ENCODE measurements at places on chromosomes 13 and 19. TPM values are rescaled to one million over a fixed set of nuclear protein-coding genes. Genes with fewer than 3 reads are reported as not detected.

KLK15 gene
- polyA plus RNA-seq = not detected

ZSCAN4 gene
- polyA plus RNA-seq = not detected

USHBP1 gene
- polyA plus RNA-seq = 0.61 TPM

ICAM4 gene
- polyA plus RNA-seq = 0.55 TPM

ZNF568 gene
- polyA plus RNA-seq = 15.1 TPM

MEDAG gene
- 0.49 TPM for polyA plus RNA-seq

PABPC3 gene
- polyA plus RNA-seq = 0.13 TPM

P2RY11 gene
- 2.7 TPM for polyA plus RNA-seq

ZNF628 gene
- 0.07 TPM for polyA plus RNA-seq

PRR22 gene
- not detected for polyA plus RNA-seq

ZNF383 gene
- polyA plus RNA-seq = 13.2 TPM

DNA sequence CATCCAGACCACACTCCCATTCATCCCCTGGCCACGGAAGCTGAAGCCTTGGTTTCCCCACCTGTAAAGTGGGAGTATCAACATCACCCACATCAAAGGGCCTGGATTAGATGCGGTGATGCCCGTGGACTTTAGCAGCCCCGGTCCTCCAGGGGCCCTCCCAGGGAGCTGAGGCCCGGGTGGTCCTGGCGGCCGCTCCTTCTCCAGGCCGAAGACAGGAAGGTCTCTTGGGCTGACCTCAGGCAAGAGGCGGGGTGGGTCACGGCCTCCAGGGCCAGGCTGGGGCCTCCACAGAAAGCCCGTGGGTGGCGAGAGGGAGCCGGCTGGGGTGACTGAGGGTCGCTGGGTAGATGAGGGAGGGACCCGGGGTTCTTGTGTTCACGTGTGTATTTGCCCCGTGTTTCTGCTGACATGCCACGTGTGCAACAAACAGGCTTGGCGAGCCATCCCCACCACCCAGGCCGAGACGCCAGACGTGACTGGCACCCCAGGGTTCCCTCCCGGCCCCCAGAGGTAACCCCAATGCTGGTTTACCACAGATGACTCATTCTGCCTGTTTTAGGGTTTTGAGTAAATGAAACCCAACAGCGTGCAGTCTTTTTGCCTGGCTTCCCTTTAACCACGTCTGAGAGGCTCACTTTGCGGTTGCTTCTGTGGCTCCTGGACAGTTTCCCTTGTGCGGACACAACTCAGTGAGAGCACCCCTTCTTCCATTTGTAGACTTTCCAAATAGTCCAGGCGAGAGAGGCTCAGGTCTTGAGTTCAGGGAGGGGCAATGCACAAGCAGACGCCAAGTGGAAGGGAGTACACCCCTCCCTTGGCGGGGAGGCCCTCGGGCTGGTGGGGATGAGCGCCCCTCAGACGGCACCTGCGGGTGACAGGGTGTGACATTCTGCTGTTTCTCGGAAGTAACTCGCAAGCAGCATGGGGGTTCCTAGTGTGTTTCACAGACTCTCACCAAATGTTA lies 42.9 kb downstream of the C13orf46 start:
- DNase-seq = no peak
- H3K4me3 ChIP-seq = no peak overlapping the region
- peaks cover 5% of the 10 kb centered on the region for H3K27me3 ChIP-seq
- no peaks in the 10 kb centered on the region for H3K36me3 ChIP-seq
- H3K27ac ChIP-seq = no peak overlapping the region

DNA sequence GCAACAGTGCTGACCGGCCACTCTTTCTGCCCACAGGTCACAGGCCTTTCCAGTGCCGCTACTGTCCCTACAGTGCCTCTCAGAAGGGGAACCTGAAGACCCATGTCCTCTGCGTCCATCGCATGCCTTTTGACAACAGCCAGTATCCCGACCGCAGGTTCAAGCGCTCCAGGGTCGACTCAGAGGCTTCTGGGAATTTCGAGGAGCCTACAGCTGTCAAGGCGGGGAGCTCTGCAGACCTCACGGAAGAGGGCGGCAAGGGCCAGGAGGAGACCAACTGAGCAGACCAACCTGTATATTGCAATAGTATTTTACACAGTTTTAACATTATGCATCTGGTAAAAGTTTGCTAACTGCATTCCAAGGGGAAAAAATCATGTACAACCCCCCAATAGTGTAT lies 338.5 kb downstream of the ZNF536 start:
- H3K27ac ChIP-seq = no peak overlapping the region
- H3K4me3 ChIP-seq = no peak overlapping the region
- H3K4me1 ChIP-seq = no peaks in the 10 kb centered on the region

DNA sequence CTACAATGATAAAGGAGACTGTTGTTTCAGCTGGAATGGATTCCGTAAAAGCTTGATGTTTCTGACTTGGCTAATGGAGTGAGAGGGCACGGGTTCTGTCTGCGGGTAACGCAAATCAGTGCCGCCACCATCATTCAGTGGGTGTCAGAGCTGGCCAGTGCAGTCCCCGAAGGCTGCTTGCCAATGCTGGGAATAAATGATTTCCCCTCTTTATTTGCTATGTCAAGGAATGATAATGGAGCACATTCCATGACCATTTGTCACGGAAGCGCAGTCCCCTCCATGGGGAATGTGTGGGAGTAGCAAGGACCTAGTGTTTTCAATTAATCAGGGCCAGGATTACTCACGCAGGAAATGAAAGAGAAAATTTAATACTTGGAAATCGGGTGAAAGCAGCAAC lies 899.3 kb downstream of the UQCRFS1 start:
- H3K36me3 ChIP-seq = no peaks in the 10 kb centered on the region
- H3K27me3 ChIP-seq = no peaks in the 10 kb centered on the region
- no peaks in the 10 kb centered on the region for H3K4me1 ChIP-seq
- no peak overlapping the region for H3K27ac ChIP-seq

DNA sequence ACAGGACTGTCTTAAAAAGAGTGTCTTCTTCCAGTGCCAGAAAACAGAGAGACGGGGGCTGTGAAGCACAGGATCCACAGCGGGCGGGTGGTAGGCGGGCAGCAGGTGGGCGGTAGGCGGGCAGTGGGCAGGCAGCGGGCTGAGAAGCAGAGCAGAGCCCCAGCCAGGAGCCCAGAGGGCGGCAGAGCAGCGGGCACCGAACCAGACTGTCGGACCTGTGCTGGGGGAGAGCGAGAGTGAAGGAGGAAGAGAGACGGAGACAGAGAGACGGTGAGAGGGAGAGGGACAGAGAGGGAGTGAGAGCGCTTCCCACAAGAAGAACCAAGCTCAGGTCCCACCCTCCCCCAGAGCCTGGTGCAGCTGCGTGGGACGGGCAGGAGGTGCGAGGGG lies 30.3 kb downstream of the RASA3 start:
- H3K4me3 ChIP-seq = no peak overlapping the region
- H3K27me3 ChIP-seq = no peaks in the 10 kb centered on the region
- peaks cover 56% of the 10 kb centered on the region for H3K36me3 ChIP-seq
- peaks cover 54% of the 10 kb centered on the region for H3K4me1 ChIP-seq
- H3K27ac ChIP-seq = peak overlapping the region; percentile 49

DNA sequence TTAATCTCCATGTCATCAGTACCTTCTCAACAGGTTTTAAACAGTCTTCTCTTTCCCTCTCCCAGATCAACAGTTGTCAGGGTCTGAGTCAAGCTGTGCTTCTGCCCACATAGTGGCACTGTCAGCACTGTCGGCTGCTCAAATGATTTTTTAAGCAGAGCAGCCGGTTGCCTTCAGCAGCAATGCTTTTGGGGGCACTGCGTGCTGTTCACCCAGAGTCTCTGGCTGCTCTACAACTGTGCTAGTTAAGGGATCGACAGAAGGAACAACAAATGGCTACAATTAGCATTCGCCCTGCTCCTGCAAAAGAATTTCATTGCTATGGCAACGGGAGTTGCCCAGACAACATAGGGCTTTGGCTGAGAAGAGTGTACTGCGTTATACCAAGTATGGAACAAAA lies 412.9 kb downstream of the DIAPH3 start:
- no peaks in the 10 kb centered on the region for H3K36me3 ChIP-seq
- no peak for DNase-seq
- no peak overlapping the region for H3K27ac ChIP-seq
- no peak overlapping the region for H3K4me3 ChIP-seq

- no peak overlapping the region for H3K27ac ChIP-seq
- no peak overlapping the region for H3K4me3 ChIP-seq
- H3K27me3 ChIP-seq = peaks cover 3% of the 10 kb centered on the region
- H3K36me3 ChIP-seq = no peaks in the 10 kb centered on the region
- DNase-seq = no peak
Observed at GRCh38 chr19:39518458-39518857, 3.5 kb downstream of the SELENOV start.

GRCh38 chr19:55641426-55642152 lies 787 bp downstream of the ZNF580 start:
- no peaks in the 10 kb centered on the region for H3K27me3 ChIP-seq
- peak; percentile 41 for DNase-seq
- peak overlapping the region; percentile 80 for H3K4me3 ChIP-seq

DNA sequence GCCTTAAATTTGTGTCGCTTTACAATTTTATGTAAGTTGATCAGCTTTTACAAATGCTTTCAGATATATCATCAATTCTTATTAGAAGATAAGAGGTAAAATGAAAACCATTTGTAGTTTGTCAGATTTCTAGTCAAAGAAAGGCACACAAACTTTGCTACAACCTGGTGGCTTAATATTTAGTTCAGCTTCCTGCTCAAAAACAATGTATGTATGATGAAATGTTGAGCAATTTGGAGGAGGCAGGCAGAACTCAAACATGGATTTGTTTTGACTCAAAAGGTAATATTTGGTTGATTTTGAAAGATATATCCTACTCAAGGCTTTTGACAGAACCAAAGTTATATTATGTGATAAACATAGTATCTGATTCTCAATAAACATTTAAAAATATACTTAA lies 24.2 kb downstream of the NEK5 start:
- DNase-seq = no peak
- no peak overlapping the region for H3K4me3 ChIP-seq
- H3K27me3 ChIP-seq = no peaks in the 10 kb centered on the region
- no peak overlapping the region for H3K27ac ChIP-seq

DNA sequence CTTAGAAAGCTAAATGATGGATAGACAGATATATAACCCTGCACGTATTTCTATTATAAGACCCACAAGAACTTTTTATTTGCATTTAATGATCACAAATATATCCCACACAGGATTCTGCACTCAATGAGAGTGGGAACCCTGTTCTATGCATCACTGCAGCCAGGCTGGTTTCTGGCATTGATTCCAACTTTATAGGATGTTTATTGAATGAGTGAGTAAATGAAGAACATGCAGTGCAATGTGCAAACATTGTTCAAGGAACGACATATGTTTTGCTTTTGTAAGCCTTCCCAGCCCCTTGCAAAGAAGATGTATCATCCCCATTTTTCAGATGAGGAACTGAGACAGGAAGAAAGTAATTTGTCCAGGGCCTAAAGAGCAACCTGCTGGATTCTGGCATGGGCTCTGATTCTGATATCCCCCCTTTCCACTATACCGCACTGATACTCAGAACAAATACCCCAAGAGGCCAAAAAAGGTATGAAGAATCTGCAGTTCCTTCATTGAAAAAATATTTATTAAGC lies 246.3 kb downstream of the LACC1 start:
- H3K36me3 ChIP-seq = no peaks in the 10 kb centered on the region
- H3K4me1 ChIP-seq = no peaks in the 10 kb centered on the region
- H3K4me3 ChIP-seq = no peak overlapping the region

DNA sequence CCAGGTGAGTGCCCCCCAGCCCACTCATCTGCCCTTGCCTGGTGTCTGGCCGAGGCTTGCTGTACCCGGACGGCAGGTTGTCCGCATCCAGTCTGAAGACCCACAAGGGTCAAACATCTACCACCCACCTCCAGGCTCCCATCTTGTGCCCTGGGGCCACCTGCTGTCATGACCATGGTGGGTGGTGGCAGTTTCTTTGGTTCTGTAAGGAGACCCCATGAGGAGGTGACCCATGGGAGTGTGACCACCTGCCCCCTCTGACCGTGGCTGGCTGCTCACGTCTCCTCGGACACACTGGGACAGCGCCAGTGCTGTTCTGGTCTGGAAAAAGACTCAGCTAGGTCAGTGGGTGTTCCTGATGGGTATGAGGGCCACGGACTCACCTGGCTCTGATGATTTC lies 93.9 kb downstream of the TEX29 start:
- no peak overlapping the region for H3K4me3 ChIP-seq
- no peaks in the 10 kb centered on the region for H3K36me3 ChIP-seq
- no peaks in the 10 kb centered on the region for H3K27me3 ChIP-seq
- H3K27ac ChIP-seq = no peak overlapping the region

DNA sequence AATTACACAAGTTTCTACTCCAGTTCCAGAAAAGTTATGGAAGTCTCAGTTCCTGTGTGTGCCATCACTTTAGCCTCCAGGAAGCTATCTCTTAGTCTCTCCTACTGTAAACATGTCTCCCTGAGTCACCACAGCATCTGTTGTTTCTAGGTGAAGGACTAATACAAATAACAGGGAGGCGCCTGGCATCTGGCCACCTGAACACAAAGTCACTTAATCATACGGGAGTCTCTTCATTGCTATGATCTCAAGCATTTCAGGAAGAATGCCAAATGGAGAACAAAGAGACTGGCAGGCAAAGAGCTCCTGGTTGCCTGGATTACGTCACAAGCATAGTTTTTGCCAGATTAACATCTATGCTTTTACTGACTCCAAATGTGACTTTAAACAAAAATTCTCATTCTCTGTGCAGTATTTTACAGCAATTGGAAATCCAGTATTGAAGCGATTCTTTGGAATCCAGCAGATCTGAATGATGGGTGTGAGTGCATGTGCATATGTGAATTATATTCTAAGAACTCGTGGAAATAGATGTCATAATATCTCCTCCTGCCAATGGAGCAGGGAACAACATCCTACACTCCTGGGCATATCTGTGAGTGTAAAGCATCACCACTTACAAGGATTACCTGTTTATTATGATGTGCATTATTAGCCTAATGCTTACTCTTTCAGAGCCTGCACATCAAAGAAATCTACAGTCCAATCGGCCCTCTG lies 572.8 kb downstream of the PCDH9 start:
- H3K27ac ChIP-seq = no peak overlapping the region
- DNase-seq = no peak
- no peak overlapping the region for H3K4me3 ChIP-seq
- H3K36me3 ChIP-seq = no peaks in the 10 kb centered on the region
- no peaks in the 10 kb centered on the region for H3K4me1 ChIP-seq
- no peaks in the 10 kb centered on the region for H3K27me3 ChIP-seq

DNA sequence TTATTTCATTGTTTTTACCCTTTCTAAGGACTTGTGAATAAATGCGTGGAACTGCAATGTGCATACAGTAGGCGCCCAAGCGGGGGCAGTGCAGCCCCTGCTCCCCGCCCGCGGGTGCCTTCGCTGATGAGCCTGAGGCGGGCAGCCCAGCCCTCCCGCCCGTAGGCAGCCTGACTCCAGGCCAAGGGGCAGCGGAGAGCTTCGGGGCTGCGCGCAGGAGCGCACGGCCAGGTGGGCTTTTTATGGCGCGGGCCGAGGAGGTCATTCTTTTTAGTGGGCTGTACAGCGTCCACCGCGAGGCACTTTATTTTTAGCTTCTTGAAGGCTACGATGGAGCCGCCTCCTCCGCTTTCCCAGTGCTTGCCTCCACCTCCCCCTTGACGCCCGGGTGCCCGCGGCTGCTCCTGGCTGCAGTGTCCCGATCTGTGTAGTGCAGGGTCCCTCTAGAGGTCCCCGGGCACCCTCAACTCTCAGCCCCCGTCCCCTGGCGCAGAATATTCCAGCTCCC lies 60.5 kb downstream of the CCNE1 start:
- H3K4me1 ChIP-seq = no peaks in the 10 kb centered on the region
- no peak for DNase-seq
- no peak overlapping the region for H3K4me3 ChIP-seq

GRCh38 chr13:112249644-112250610 lies 126.2 kb upstream of the SPACA7 start:
- H3K4me3 ChIP-seq = no peak overlapping the region
- no peaks in the 10 kb centered on the region for H3K36me3 ChIP-seq
- H3K27me3 ChIP-seq = no peaks in the 10 kb centered on the region
- H3K4me1 ChIP-seq = no peaks in the 10 kb centered on the region
- DNase-seq = no peak
